NCI-H1436 treated with DMSO at 0.1 percent for 48 hours (cell line): ENCODE measurements at places on chromosomes 12 and 14.

- DNase-seq: no peak
These were observed 166.3 kb upstream of the RTL1 start for GRCh38 chr14:101069666-101070362.

GRCh38 chr14:93368996-93369712 lies 22.2 kb downstream of the COX8C start:
- no peak for DNase-seq

GRCh38 chr12:125140279-125141209 lies 75.3 kb downstream of the AACS start:
- no peak for DNase-seq

DNA sequence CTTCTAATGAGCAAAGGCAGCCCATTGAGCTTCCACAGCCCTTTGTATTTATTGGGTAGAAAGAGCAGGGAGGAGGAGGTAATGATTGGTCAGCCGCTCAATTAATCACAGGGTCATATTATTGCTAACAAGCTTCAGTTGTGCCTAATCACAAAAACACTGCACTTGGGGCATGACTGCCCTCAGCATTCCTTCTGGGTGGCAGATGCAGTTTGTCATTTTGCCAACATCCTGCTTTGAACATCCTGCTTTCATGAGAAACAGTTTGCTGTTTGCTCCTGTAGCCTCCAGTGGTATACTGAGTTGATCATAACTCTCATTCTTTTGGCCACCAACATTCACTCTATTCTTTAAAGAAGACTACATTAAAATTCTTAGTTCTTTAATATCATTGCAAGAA lies 462.9 kb upstream of the MIS18BP1 start:
- no peak for DNase-seq

GRCh38 chr12:100061814-100062213 lies 77.1 kb upstream of the ANKS1B start:
- DNase-seq: no peak

DNA sequence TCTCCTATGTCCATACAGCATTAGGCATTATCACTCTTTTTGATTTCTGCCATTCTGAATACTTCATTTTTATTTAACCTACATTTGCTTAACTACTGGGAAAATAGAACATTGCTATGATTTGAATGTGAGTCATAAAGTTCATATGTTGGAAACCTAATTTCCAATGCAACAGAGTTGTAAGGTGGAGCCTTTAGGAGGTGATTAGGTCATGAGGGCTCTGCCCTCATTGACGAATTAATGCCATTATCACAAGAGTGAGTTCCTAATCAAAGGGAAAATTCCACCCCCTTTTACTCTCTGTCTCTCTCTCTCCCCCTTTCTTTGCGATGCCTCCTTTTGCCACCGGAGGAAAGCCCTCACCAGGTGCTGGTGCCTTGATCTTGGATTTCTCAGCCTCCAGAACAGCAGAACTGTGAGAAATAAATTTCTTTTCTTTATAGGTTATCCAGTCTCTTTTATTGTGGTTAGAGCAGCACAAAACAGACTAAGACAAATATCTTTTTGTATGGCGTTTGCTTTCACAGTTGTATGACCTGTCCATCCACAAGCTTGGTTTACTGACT lies 180.1 kb upstream of the ARID2 start:
- DNase-seq: no peak

- no peak for DNase-seq
These were observed 126.7 kb downstream of the PHETA1 start for GRCh38 chr12:111242184-111242583.

GRCh38 chr12:31951008-31951407 lies 8.2 kb upstream of the RESF1 start:
- no peak for DNase-seq

- DNase-seq: no peak
These were observed 143.3 kb downstream of the KLRB1 start for GRCh38 chr12:9464408-9464807.

DNA sequence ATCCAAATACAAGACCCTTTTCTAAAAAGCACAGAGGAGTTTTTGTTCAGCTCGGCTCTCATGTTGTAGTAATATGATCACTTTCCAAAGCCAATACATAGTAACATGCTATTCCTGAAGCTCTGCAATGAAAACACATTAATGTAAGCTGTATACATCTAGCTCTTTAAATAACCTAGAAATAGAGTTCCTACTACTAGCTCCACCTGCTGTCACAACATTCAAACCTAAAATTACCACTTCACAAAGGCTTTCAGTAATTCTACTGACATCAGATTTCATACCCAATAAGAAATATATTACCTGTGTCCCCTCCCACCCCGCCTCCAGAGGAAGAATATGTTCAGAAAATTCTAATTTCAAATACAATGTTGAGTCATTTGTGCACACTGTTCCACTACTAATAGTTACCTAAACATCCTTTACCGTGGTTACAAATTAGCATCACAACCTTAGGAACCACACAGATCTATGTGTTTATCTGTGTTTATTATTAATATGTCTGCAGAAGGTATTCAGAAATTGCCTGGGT lies 17.8 kb downstream of the EFCAB11 start:
- no peak for DNase-seq
